ENCODE measurements at places on chromosomes 4 and X.

DNA sequence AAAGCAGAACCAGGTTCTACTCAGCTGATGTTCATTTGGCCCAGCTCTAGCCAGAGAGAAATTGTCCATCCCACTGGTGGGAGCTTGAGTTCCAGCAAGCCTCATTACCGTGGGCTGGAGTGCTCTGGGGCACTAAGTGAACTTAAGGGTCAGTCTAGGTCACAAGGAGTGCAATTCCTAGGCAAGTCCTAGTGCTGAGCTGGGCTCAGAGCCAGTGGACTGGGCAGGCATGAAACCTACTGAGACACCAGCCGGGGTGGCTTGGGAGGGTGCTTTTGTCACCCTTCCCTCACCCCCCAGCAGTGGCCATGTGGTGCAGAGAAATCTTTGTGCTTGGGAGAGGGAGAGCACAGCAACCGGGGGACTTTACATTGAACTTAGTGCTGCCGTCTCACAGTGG, 39.4 kb downstream of the GSX2 start:
- no peak for DNase-seq

DNA sequence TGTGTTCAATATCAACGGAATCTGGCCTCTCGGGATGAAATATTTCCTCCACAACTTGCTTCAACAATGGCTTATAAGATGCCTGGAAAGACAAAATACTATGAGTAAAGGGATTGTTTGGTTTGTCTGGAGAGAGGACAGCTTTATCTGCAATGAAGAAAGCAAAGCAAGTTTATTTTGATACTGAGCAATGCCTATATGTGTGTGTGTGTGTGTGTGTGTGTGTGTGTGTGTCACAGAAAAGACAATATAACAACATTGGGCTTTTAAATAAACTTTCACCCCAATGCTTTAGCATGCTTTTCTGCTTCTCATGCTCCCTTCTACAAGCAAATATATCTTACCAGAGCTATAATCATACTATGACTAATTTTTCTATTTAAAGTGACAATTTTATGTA, 45.4 kb downstream of the RASL11B start:
- no peak for DNase-seq

DNA sequence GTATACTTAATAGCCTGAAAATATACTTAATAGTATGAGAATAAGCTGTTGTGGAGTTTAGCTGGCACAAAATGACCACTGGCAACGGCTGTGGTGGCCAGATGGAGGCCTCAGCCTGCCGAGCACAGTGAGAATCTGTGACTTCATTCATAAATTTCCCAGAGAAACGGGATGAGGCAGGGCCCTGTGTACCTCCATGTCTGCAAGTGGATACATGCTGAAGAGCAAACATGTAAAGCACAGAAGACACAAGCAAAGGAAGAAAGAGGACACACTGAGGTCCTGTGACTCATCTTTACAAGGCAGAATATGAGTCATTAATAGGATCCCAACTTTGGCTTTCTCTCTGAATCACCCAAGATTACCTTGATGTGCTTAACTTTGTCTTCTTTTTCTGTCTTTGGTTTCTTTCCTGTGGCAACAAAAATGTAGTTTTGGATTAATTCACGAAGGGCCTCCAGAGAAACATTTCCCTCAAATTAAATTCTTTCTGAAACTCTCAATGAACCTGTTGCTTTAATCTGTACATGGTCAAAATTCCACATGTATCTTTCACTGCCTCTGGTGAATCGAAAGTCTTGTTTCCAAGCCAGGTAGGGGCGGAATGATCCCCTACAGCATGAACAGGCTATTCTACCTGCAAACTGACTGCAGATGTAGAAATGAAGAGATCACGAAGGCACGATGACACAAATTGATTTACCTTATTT, 56.4 kb downstream of the IRF2 start:
- DNase-seq = no peak

- no peak for DNase-seq
Observed at GRCh38 chrX:144566592-144566991, 680.7 kb upstream of the SPANXN1 start.

GRCh38 chrX:138150709-138151108, 560.8 kb downstream of the FGF13 start:
- DNase-seq = no peak

- DNase-seq = no peak
Observed at GRCh38 chr4:65546882-65547416, 123.3 kb downstream of the EPHA5 start.

GRCh38 chrX:69195192-69195591, 29.9 kb upstream of the PJA1 start:
- no peak for DNase-seq

GRCh38 chr4:77308843-77309242, 151.8 kb downstream of the CCNG2 start:
- DNase-seq = peak; percentile 16

GRCh38 chr4:21989351-21989750, 40.8 kb upstream of the KCNIP4 start:
- no peak for DNase-seq

DNA sequence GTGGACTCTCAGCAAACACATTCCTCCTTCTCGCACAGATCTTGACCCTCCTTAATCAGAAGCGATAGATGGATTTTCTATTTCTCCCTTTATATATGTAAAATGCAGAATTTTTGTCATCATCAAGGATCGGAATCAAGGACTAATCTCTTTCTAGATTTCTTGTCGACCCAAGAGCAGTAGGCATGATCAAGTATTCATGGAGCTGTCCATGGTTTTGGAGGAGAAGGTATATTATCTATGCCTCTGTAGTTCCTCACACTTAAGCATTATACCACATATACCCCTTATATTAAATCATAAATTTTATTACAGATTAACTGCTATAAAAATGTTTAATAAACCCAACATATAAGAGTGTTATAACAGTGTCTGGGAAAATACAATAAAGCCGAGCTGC, 886.8 kb downstream of the NLGN4X start:
- DNase-seq = no peak

- DNase-seq = no peak
Observed at GRCh38 chr4:148216866-148217814, 225.1 kb downstream of the NR3C2 start.

DNA sequence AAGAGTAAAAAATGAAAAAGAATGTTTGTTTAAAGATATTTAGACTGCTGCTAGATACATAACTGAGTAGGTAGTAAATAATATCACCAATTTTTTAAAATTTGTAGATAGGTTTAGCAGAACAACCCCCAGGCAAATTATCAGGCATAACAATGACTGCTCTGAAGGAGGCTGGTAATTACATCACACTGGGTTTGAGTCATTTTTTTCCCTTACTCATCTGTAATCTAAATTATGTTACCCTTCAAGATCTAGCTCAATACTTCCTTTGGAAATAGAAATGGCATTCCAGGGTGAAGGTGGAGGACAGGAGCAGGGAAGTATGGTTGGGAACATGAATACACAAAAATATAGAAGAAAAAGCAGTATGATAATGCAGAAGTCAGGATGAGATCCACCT, 431.6 kb upstream of the MAOA start:
- DNase-seq = no peak

DNA sequence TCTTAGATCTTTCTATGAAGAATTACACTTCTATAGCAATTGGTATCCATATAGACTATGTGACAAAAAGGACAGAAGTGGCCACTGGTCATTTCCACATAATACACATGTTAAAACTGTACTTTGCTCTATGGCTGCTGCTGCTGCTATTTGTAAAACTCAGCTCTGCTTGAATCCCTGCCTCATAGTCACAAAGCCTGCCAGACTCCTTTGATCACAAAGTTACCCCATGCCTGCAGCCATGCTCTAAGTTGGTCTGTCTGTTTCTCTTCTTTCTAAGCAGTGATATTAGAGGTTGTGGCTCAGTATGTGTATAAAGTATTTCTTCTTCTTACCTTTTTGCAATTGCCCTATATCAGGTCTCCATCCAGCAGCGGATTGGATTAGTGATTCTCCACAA, 210.9 kb downstream of the GRID2 start:
- DNase-seq = no peak

GRCh38 chr4:139633195-139633594, 32.4 kb upstream of the MGST2 start:
- DNase-seq = no peak

DNA sequence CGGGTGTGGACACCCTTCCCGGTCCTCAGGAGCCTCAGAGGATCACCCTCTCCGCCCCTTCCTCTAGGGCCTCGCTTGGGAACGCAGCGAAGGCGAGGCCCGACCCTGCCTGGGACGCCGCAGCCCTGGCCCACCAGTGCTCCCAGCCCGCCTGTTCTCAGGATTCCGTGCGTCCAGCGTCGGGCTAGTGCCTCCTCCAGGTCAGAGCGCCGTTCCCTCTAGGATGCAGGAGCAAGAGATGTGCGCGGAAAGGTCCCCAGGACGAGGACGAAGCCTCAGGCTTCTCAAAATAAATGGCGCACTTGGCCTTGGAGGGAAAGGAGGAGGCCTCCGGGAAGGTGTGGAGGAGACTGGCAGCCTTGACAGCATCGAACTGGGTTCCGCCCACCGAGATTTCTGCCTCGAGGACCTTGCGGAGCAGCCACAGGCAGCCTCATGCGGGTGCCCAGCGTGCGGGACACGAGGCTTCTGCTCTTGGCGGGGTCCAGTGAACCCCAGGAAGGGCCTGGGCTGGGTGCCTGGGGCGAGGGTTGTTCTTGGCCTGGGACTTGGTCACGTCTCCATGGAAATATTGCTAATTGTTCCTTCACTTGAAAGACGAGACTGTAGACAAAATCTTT, 35.1 kb downstream of the PITX2 start:
- DNase-seq = no peak

GRCh38 chr4:165439981-165440380, 61.2 kb downstream of the CPE start:
- no peak for DNase-seq

GRCh38 chrX:16063921-16064320, 59.4 kb upstream of the GRPR start:
- DNase-seq = no peak

DNA sequence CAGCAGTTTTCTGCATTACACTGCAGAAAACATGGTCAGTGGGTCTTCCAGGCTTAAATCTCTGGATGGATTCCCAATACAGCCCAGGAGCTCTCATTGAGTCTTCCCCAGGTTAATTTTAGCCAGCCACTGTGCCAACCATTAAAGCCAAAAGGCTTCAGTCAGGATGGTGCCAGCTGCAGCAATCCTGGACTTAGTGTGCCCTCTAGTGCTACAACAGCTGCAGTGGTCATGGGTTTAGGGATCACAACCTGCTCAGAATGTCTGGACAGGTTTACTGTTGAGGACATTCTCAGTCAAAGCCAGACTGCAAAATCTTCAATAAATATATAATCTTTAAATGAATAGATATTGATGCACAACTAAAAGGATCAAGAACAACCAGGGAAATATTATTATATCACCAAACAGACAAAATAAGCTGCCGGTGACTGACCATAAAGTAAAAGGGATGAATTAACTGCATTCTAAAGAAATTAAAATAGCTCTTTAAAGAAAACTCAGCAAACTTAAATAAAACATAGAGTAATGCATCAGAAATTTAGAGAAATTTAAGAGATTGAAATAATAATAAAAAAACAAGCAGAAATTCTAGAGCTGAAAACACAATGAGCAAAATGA, 639.9 kb downstream of the SPOCK3 start:
- DNase-seq = peak; percentile 53

DNA sequence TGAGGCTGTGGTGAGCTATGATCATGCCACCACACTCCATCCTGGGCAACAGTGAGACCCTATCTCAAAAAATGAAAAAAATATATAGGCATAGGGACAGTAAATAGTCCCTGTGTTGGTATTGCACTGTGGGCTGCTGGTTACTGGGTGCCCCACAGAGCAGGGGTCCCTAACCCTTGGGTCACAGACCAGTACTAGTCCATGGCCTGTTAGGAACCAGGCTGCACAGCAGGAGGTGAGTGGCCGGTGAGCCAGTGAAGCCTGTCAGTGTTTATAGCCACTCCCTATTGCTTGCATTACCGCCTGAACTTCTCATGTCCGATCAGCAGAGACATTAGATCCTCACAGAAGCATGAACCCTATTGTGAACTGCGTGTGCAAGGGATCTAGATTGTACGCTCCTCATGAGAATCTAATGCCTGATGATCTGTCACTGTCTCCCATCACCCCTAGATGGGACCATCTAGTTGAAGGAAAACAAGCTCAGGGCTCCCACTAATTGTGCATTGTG, 106.5 kb downstream of the TNIP2 start:
- DNase-seq = no peak

DNA sequence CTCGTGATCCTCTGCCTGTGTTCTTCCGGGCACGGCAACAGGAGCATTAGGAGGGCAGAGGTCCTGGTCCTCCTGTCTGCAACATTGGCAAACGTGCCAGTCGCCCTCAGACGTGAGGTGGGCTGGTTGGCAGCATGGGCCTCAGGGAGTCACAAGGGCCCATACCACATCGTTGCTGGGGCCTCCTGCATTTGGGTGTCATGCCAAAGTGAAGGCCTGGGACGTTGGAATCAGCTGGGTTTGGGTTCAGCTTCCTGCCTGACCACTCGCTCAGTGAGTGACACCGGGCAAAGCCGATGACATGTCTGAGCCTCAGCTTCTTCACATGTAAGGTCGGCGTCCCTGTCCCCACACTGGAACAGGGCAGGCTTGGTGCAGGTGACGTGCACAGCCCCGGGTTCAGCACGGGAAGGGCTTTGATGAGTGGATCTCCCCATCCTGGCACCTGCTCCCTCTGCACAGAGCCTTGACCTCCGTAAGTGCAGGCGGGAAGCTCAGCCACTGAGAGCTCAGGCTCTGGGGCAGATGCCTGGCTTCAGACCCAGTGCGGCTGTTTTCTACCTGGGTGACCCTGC, 91.6 kb downstream of the PSAPL1 start:
- DNase-seq = no peak

- DNase-seq = no peak
Observed at GRCh38 chr4:85114526-85114925, 148.0 kb upstream of the WDFY3 start.

- peak; percentile 23 for DNase-seq
Observed at GRCh38 chrX:33183361-33183760, 28.0 kb downstream of the DMD start.

GRCh38 chr4:185672151-185672550, 136.8 kb upstream of the PDLIM3 start:
- no peak for DNase-seq

DNA sequence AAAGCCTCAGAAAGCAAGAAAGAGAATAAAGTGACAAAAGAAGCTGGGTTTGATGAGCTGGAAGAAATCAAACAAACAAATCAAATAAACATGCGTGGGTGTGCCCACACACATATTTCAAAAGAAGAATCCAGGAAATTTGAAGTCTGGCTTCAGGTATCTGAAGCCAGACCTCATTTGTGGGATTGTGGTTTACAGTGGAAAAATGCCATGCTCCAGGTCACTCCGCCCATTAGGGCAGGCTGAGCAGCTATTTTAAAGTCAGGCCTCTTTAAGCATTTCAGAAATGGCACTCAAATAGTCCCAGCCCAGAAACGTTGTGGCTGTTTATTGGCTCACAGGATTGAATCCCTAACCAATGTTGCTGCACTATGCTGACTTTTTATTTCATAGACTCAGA, 226.1 kb upstream of the F9 start:
- no peak for DNase-seq

GRCh38 chrX:30618160-30618765, 35.0 kb upstream of the GK start:
- DNase-seq = no peak

DNA sequence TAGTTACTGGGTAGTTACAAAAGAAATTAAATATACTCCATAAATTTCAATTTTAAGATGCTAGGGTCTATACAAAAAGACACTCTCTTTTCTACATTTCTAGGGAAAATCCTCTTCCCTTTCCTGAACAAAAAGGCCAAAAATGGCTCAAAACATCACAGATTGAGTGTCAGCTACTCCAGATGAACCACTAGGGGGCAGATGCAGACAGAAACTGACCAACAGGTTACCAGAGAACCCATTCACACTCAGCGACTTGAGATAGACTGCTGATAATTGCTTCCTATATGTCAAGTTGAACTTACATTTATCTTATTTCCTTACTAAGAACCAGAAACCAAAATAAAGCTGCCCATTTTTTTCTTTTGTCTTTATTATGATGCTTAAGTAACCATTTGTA, 83.4 kb upstream of the MID1IP1 start:
- peak; percentile 8 for DNase-seq

All from eye (tissue), 1 donor.